Kidney (tissue), 22 donors: ENCODE measurements at places on chromosomes 1 and 21. TPM values are rescaled to one million over a fixed set of nuclear protein-coding genes. Genes with fewer than 3 reads are reported as not detected.
A peak's percentile ranks its signal among the peaks of the same experiment; 100 is the strongest.

The TTC34 gene
- 0.15 TPM for polyA plus RNA-seq

DNA sequence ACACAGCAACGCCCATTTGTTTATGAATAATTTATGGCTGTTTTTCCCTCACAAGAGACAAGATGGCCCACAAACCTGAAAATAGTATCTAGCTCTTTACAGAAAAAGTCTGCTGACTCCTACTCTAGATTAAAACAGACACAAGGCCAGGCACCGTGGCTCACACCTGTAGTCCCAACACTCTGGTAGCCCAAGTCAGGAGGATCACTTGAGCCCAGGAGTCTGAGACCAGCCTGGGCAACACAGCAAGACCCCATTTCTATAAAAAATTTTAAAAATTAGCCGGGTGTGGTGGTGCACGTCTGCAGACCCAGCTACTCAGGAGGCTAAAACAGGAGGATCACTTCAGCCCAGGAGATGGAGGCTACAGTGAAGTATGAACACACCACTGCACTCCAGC is 34.6 kb downstream of the LUZP1 start:
- H3K4me1 ChIP-seq: no peaks in the 10 kb centered on the region
- no peaks in the 10 kb centered on the region for H3K36me3 ChIP-seq
- no peak for DNase-seq

- H3K27ac ChIP-seq: peak overlapping the region; percentile 93
- no peak for DNase-seq
- no peaks in the 10 kb centered on the region for H3K36me3 ChIP-seq
Observed at GRCh38 chr1:119632841-119633240, 15.2 kb downstream of the ZNF697 start.

GRCh38 chr1:177873238-177873637 is 96.6 kb downstream of the SEC16B start:
- H3K36me3 ChIP-seq: no peaks in the 10 kb centered on the region
- H3K27ac ChIP-seq: no peak overlapping the region
- H3K4me1 ChIP-seq: no peaks in the 10 kb centered on the region
- no peak overlapping the region for H3K4me3 ChIP-seq

- peaks cover 19% of the 10 kb centered on the region for H3K36me3 ChIP-seq
- H3K27me3 ChIP-seq: no peaks in the 10 kb centered on the region
- DNase-seq: no peak
- H3K4me1 ChIP-seq: peaks cover 24% of the 10 kb centered on the region
- no peak overlapping the region for H3K4me3 ChIP-seq
Observed at GRCh38 chr1:2301607-2302291, 73.6 kb downstream of the SKI start.

DNA sequence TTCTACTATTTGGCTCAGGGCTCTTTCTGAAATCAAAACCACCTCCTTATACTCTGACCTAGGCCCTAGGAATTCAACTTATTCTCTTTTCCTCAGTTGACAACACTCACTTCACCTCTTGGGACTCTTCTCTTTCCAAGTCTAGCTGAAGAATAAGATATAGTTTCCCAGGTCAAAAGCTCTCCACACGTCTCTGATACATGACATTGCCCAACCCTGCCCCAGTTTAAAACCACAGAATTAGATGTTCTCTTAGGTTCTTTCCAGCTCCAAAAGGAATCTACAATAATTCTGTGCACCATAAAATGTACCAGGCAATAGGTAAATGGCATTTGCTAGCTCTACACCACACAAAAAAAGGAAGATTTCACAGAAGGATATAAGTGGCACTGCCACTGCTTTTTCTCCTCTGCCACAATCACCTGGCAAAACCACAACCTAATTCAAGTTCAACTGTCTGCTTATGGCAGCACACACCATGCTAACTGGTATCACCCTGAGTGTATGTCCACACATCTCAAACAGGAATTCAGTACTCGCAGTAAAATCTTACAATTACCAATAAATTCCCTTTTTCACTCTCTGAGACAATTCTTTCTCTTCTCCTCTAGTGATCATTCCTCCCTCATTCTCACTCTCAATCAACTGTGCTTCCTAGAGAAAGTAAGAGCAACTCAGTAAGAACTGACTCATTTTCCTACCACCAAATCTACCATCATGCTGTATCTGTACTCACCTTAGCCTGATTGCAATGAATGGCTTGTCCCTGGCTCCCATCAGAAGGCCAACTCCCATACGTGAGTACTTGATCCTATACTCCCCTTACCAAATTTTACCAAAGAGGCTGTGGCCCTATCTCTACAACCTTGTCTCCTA is 27.3 kb downstream of the ZBTB8OS start:
- H3K4me3 ChIP-seq: no peak overlapping the region
- H3K27ac ChIP-seq: no peak overlapping the region
- no peaks in the 10 kb centered on the region for H3K4me1 ChIP-seq
- no peaks in the 10 kb centered on the region for H3K27me3 ChIP-seq

GRCh38 chr1:61276246-61276645 is 193.9 kb downstream of the NFIA start:
- H3K4me1 ChIP-seq: no peaks in the 10 kb centered on the region
- no peaks in the 10 kb centered on the region for H3K36me3 ChIP-seq
- H3K4me3 ChIP-seq: no peak overlapping the region
- no peak for DNase-seq

GRCh38 chr1:156941675-156942074 is 21.2 kb downstream of the LRRC71 start:
- DNase-seq: no peak
- H3K27ac ChIP-seq: no peak overlapping the region
- no peak overlapping the region for H3K4me3 ChIP-seq
- H3K36me3 ChIP-seq: peaks cover 2% of the 10 kb centered on the region
- H3K27me3 ChIP-seq: no peaks in the 10 kb centered on the region

The NECTIN4 gene
- 2.7 TPM for polyA plus RNA-seq

- H3K4me1 ChIP-seq: peaks cover 6% of the 10 kb centered on the region
- DNase-seq: no peak
- H3K27ac ChIP-seq: no peak overlapping the region
- H3K4me3 ChIP-seq: no peak overlapping the region
Observed at GRCh38 chr21:45333583-45334121, 46.0 kb upstream of the POFUT2 start.

The FCRLB gene
- polyA plus RNA-seq: 2.8 TPM

The SYPL2 gene
- polyA plus RNA-seq: 9.8 TPM

The TMPRSS2 gene
- 55.0 TPM for polyA plus RNA-seq

DNA sequence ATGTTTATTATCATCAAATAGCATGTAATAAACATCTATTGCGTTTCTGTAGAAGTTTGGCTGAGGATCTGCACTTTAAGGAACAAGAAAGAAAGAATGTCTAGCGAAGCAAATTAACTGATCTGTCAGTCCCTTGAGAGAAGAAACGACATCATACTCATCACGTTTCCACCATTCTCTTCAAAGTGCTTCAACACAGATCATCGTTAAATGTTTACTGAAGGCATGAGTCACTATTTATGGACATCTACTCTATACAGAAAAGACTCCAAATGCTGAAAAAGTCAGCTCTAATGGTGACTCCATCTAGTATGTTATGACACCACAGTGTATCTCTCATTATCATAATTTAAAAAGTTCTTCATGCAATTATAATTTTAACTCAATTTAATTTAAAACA is 369.1 kb downstream of the RGS7 start:
- H3K27ac ChIP-seq: no peak overlapping the region
- H3K27me3 ChIP-seq: no peaks in the 10 kb centered on the region
- no peaks in the 10 kb centered on the region for H3K4me1 ChIP-seq
- no peak for DNase-seq

The ABCG1 gene
- polyA plus RNA-seq: 5.6 TPM

The UBIAD1 gene
- 5.6 TPM for polyA plus RNA-seq

- no peak overlapping the region for H3K27ac ChIP-seq
- no peak for DNase-seq
- peaks cover 3% of the 10 kb centered on the region for H3K36me3 ChIP-seq
- no peaks in the 10 kb centered on the region for H3K4me1 ChIP-seq
- no peak overlapping the region for H3K4me3 ChIP-seq
Observed at GRCh38 chr1:233005156-233005555, 54.7 kb downstream of the NTPCR start.

DNA sequence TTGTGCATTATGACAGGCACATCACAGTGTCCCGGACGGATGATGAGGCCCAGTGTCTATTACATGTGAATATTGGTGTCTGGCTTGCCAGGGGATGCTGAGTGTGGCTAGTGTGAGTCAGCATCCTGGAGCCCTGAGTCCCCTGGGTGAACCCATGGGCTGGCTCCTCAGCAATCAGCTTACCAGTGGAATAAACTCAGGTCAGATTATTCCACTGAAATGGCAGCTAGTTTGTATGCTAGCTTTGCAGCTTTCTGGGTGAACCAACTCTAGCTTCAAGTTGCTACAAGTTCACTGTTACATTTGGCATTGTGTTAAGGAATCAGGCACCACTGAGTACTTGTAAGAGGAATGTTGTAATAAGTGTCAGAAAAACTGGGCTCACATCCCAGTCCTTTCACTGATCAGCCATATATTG is 23.9 kb upstream of the RPTN start:
- no peak overlapping the region for H3K27ac ChIP-seq
- H3K27me3 ChIP-seq: no peaks in the 10 kb centered on the region
- no peak for DNase-seq
- H3K36me3 ChIP-seq: no peaks in the 10 kb centered on the region
- H3K4me1 ChIP-seq: no peaks in the 10 kb centered on the region

DNA sequence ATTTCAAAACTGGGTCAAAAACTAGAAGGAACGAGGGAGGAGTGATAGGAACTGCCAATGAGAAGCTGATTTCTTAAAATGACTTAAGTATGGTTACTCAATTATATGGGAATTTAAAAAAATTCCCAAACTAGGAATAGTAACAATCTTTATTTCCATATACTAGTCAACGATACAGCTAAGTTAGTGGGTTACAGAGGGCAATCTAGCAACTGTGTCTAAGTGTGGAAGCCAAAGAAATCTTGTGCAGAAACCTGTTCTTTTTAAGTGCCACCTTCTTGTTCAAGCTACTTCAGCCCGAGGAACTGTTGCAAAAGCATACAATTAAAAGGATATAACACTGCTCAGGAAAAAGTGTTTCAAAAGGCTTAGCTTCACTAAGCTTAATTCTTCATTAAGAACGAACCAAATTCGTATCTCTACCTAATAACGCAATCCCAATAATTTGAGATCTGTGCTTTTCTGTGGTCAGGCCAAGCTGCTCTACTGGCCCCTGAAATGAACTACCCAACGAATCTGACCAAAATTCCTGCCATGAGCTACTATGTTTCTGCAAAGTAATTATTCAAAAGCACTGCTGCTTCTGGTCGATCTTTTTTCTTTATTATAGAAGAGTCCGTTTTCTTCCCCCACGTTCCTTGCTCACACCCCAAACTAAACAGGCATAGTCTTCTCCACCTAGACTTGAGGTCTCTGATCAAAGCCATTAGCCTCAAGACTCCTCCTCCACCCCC is 1.8 kb downstream of the USP24 start:
- peak overlapping the region; percentile 75 for H3K4me3 ChIP-seq
- H3K27ac ChIP-seq: peak overlapping the region; percentile 97
- H3K27me3 ChIP-seq: no peaks in the 10 kb centered on the region
- no peak for DNase-seq

The CFAP74 gene
- polyA plus RNA-seq: not detected

DNA sequence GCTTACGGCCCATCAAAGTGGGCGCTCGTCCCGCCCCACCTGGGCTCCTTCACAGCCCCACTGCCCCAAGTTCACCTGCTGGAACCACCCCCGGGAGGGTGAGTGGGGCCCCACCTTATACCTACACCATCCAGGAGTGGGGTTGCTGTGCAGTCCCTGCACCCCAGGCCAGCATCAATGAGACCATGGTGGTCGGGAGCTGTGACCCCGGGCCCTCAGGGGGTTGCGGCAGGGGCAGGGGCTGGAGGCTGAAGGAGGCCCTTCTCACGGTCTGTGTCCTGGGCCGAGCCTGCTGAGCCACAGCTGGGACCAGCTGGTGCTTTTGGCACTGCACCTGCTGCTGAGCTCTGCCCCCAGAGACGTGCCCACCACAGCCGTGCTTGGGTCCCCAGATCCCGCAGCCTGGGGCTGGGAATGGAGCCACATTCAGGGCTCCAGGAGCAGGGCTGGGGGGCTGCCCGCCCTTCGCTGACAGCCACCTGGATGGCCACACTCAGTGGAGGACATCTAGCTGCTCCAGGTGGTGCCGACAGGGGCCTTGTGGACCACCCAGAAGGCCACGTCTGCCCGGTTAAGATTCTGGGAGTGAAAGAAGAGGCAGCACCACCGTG is 17.4 kb downstream of the ACTRT2 start:
- no peaks in the 10 kb centered on the region for H3K36me3 ChIP-seq
- H3K27ac ChIP-seq: no peak overlapping the region
- DNase-seq: no peak
- H3K4me3 ChIP-seq: no peak overlapping the region
- H3K4me1 ChIP-seq: no peaks in the 10 kb centered on the region

DNA sequence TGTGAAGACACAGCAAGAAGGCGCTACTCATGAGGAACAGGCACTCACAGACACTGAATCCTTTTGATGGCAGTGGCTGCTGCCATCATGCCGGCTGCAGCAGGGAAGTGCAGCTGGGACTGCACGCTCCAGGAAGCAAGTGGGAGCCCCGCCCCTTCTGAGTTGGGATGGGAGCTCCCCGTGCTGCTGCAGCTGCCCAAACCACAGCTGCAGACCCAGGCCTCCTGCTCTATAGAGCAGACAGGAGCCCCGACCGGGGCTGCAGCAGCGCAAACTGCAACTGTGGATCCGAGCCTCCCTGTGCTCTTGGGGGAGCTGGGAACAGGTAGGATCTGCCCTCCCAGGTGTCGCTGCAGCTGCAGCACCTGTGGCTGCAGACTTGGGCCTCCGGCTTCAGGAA is 65.2 kb upstream of the MARK1 start:
- DNase-seq: no peak
- no peak overlapping the region for H3K4me3 ChIP-seq
- no peaks in the 10 kb centered on the region for H3K27me3 ChIP-seq
- no peak overlapping the region for H3K27ac ChIP-seq

DNA sequence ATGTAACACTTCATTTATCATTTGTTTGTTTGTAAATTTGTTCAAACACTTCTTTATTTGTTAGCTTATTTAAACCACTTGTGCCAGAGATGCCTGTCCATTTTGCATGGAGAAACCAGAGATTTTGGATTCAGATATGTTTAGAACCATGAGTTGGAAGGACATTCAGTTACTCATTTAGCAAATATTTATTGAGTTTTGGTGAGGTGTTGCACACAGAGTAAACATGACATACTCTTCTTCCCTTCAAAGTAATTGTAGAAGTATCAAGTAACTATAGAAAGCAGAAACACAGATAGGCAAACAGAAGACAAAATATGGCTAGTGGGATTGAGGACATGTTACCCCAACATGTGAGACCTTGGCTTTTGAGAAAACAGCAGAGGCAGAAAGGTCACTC is 136.8 kb upstream of the USP25 start:
- H3K27ac ChIP-seq: no peak overlapping the region
- H3K27me3 ChIP-seq: no peaks in the 10 kb centered on the region
- H3K36me3 ChIP-seq: no peaks in the 10 kb centered on the region
- no peak overlapping the region for H3K4me3 ChIP-seq

The CALML6 gene
- polyA plus RNA-seq: 1.2 TPM

DNA sequence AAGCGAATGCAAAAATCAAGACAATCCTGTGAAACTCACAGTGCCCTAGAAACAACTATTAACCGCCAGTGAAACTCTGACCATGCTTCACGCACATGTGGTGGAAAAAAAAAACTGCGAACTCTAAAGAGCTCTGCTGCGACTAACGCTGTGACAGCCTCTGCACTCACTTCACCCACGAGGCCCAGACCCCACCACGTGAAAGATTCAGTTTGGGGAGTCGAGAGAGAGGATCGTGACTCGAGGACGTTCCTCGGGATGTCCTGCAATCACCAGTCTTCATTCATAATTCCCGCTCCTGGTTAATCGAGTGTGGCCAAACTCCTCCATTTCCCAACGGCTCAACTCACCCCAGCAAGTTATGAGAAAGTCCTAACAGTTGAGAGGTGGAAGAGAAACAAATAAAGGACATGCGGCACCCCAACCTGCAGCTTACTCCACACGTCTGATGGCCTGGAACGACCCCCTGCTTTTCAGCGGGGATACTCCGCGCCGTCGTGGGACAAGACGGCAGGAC is 1.1 kb downstream of the SERBP1 start:
- no peaks in the 10 kb centered on the region for H3K27me3 ChIP-seq
- H3K4me1 ChIP-seq: peaks cover 7% of the 10 kb centered on the region
- H3K4me3 ChIP-seq: peak overlapping the region; percentile 98
